Inflammatory macrophage treated with lipopolysaccharide for 4 hours (primary cell): ENCODE measurements at places on chromosomes 2 and 18.

GRCh38 chr2:146874260-146874658 lies 970.6 kb upstream of the ACVR2A start:
- DNase-seq: no peak

- DNase-seq: no peak
Measured at GRCh38 chr2:53782676-53783075, 4.1 kb downstream of the ASB3 start.

DNA sequence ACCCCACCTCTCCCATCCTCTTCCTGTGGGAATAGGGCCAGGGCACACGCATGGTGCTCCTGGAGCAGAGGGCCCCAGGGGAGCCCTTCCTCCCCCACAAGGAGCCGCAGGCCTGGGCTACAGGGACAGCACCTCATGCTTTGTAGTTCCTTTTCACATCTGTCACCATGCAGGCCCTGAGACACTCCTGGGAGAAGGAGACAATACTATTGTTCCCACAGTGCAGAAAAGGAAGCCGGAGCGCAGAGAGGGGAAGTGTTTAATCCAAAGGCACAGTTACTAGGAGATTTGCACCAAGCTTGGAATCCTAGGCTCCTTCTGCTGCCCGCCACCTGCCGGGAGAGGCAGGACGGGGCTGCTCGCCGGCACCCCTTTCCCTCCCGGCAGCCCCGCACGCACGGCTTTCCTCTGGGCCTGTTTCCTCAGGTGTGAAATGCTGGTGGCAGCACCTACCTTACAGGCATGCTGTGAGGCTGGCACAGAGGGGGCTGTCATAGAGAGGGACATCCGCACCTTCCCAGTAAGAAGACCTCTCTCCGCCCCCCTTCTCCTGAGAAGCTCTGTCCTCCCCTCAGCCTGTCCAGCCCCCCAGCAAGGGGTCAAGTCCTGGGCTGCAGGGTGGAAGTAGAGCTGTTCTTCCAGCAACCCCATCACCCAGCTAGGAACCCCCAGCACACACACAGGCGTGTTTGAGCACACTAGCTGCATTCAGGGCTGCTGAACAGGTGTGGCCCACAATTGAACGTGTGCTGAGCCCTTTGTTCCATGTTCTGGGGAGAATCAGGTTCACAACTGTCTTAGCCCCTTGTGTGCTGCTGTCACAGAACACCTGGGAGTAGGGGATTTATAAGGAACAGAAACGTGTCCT lies 62.6 kb downstream of the SMAD7 start:
- no peak for DNase-seq

GRCh38 chr2:240925568-240926515 lies 19.7 kb downstream of the CROCC2 start:
- no peak for DNase-seq

DNA sequence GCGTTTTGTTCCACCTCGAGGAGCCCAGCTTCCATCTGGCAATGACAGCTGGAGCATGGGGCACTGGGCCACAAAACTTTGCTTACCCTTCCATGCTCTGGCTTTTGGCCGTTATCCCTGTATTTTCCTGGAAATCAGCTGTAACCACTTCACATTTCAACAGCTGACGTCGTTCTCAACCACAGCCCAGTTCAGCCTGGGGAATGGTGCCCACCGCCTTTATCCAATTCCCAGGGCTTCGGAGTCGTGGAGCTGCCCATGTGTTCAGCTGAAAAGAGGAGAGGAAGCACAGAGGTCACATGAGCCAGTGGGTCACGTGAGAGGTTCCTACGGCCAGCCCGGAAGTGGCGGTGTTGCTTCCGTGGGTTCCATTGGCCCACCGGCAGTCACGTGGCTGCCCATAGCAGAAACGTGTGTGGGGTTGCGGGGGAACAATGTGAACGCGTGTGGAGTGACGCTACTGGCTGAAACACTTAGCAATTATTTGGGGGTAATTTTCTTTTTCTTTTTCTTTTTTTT lies 16.7 kb upstream of the EDAR start:
- no peak for DNase-seq

DNA sequence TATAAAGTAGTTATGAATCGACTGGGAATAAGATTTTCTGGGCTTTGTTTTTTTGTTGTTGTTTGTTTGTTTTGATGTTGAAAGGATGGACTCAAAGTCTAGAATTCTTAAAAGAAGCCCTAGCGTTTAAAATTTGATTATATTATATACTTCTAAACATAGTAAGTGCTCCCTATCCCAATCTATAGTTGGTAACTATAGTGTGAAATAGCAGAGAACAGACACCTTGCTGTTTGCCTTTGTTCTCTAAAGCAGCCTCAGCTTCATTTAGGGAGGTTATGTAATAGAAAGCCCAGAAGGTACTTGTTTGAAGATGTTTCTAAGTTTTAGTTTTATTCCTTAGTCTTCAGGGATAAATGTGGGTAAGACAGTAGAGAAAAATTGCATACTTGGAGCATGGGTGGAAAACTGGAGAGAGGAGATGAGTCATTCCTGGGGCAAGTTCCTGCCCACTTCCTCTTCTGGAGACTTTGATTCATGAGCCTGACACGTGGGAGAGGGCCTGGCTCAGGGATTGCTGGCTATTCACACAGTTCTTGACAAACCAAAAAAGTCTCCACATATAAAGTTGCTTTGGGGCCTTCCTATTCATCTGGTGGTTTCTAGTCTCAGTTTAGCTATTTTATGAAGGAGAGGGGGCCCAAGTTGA lies 131.9 kb downstream of the MYO1B start:
- peak; percentile 91 for DNase-seq
